NCI-H446 (cell line): ENCODE measurements at places on chromosomes 6 and 20.

- no peak for DNase-seq
Measured at GRCh38 chr6:30074331-30075093, 1.1 kb downstream of the RNF39 start.

- no peak for DNase-seq
Measured at GRCh38 chr6:159729598-159730331, 2.5 kb downstream of the WTAP start.

DNA sequence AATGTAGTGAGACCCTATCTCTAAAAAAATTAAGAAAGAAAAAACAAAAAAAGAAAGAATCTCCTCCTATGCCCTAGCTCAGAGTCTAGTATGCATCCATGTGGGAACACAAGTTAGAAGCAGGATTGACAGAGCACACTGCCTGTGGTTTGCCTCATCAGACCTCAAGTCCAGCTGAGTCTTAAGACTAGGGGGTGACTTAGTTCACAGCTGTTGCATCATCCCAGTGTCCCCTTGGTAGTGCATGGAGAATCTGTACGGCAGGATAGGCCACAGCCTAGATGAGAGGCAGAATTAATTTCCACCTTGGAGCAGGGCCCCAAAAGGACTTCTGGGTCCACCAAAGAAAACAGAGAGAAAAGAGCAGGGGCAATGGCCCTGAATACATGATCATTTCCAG lies 13.7 kb downstream of the PNPLA1 start:
- no peak for DNase-seq

DNA sequence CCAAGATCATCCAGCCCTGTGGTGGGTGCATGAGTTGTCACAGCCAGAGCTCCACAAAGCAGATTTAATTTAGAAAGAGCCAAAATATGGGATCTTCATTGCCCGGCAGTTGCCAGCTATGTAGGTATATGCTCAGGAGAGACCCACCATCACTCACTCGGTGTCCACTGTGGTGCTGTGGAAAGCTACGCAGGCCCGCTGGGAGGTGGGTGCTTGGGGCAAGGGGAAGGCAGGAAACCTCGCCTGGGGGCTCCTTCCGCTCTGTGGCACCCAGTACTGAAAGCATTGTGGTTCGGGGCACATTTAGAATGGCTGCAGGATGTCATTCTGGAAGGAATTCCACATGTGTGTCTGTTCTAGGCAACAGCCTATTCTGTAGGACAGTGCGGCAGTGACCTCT lies 259.9 kb downstream of the TAF4 start:
- no peak for DNase-seq

GRCh38 chr6:37871616-37872372 lies 52.3 kb downstream of the ZFAND3 start:
- DNase-seq = no peak

- DNase-seq = no peak
Measured at GRCh38 chr6:37794825-37795224, 24.7 kb upstream of the ZFAND3 start.

GRCh38 chr20:43849496-43850186 lies 65.0 kb upstream of the TOX2 start:
- DNase-seq = no peak

DNA sequence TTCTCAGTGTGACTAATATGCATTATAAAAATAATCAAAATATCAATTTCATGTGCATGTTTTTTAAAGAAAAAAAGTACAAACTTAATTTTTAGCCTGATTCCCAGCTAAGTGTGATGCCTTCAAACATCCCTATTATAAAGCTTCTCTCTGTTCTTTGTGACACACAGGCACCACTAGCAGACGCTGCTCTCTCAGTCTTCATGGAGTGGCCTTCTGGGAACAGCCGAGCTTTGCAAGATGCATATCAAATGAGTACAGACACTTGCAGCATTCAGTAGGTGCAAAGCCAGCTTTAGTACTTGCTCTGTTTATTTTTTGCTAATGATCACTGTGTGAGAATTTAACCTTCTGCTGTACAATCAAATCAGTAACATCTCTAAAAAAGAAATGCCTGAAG lies 340.0 kb downstream of the ADGRB3 start:
- DNase-seq = peak; percentile 22

GRCh38 chr20:32541323-32542258 lies 43.5 kb downstream of the NOL4L start:
- no peak for DNase-seq

GRCh38 chr6:12903246-12903645 lies 186.7 kb downstream of the PHACTR1 start:
- no peak for DNase-seq

DNA sequence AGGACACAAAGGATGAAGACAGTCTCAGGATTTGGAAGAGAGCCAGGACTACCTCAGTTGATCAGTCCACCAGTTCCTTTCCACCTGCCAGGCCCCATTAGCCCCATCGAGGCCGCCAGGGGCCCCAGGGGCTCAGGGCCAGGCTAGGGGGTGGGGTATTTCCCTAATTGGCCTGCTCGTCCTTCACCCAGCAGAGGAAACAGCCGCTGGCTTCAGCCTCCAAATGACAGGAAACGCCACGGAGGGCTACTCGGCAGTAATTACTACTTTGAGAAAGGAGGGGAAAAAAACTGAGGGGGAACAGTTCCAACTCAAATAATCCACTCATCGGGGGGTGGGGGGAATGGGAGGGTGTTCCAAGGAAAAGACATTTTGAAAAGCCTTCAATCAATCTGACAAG lies 42.7 kb downstream of the MAFB start:
- DNase-seq = peak; percentile 63

DNA sequence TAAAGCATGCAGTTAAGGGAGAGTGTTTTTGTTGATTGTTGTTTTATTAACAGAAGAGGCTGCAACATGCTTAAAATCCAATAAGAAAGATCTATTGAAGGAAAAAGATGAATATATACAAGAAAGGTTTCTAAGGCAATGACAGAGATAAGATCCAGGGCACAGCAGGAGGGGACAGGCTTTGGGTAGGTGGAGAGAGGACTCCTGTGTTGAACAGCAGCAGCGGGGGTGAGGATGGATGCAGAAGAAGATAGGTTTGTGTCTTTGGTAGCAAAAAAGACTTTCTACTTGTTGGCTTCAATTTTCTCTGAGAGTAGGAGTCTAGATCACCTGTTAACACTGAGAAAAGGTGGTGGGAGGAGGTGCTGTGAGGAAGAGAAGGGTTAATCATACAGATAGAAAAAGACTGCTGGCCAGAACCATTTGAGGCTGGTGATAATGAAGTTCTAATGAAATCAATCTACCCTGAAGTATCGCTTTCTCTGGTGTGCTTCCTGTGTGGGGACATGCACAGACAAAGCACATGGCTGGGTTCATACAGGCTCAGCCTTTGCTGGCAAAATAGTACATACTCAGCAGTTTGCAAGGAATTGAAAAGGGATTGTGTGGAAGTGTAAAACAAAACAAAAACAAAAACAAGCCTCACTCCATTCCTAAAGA lies 17.2 kb upstream of the DST start:
- no peak for DNase-seq

- no peak for DNase-seq
Measured at GRCh38 chr6:56746767-56747504, 104.2 kb upstream of the DST start.

DNA sequence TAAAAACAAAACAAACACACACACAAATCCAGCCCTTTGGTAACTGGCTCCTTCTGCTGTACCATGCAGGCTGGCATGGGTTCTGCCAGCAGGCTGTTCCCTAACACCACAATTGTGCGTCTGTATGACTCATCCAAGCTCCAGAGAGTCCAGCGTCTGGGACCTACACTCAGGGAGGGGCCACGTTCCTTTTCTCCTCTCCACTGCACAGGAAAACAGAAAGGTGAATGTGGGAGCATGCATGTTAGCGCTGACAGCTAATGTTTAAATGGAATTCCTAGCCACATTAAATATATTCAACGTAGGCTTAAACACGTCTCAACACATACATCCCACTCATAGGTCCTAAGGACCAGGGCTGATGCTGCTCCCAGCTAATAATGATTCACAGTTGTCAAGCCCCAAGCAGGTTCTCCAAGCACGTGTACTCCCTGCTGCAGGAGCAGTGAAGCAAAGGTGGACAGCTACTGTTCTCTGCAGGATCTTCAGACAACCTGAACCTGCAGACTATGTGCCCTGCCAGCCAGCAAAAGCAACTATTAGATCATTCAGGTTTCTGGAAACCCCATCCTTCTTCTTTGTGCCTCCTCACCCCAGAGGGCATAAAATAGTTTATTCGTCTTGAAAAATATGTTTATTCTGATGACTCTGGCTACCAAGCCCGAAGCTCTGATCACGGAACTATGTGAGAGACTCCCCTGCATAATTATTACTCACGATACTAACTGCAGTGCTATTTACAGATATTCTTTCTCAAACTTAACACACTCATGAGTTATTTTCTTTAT lies 20.9 kb downstream of the MAP1LC3A start:
- no peak for DNase-seq

GRCh38 chr6:148771896-148772554 lies 25.2 kb downstream of the UST start:
- no peak for DNase-seq

DNA sequence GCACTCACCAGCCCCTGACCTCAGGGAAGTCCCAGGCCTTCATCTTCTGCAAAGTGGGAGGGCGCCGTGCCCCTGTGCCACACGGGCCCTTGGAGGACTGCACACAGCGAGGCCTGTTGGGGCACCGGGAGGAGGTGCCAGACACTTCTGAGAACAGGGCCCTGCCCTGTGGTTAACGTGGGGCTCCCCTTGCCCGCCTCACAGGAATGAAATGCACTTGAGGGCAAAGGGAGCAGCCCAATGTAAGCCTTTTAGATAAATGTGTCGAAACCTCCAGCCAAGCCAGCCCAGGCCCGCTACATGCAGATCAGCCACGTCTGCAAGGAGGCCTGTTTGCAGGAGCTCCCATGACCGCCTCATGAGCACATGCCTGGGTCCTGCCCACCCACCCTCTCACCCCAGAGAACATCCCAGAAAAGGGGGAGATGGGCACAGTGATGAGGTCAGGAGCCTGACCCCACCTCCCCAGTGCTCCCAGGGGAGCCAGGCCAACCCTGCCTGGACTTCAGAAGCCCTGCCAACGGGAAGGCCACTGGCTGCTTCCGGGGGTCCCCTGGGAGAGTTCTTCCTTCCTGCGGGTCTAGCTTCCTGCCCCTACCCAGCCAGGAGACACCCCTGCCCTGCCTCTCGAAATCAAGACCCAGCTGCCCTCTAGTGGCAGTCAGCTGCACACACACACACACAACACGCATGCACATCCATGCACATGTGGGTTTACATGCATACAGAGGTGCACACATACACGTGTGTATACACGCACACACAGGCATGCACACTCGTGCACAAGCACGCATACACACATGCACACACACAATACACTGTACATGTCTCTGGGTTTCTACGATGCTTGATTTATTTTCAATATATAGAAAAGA lies 178.7 kb downstream of the TAF4 start:
- DNase-seq = peak; percentile 14

- DNase-seq = peak; percentile 35
Measured at GRCh38 chr20:38894091-38894847, 31.9 kb upstream of the FAM83D start.

- no peak for DNase-seq
Measured at GRCh38 chr6:150517175-150517574, 82.5 kb upstream of the PLEKHG1 start.

GRCh38 chr6:22194188-22194921 lies 102.5 kb downstream of the PRL start:
- no peak for DNase-seq

DNA sequence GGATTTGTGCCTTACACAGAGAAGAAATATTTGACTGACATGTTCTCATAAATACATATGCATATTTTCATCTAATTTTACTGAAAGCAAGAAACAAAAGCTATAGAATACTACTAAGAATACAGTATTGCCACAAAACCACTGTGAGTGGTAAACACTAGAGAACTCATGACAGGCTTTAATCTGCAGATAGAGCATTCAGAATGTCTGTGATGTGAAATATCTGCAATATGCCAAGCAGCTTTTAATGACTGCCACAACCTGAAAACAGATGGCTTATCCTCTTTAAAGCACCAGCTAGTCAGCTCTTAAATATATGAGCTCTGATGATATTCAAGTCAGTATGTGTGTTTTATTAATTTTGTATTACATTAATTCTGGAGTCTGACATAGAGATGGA lies 3.4 kb downstream of the NAPB start:
- DNase-seq = no peak

- peak; percentile 24 for DNase-seq
Measured at GRCh38 chr6:125995972-125996580, 9.7 kb downstream of the TRMT11 start.

- no peak for DNase-seq
Measured at GRCh38 chr6:156269751-156270369, 507.3 kb upstream of the ARID1B start.

- no peak for DNase-seq
Measured at GRCh38 chr20:19935842-19936241, 81.3 kb upstream of the NAA20 start.

DNA sequence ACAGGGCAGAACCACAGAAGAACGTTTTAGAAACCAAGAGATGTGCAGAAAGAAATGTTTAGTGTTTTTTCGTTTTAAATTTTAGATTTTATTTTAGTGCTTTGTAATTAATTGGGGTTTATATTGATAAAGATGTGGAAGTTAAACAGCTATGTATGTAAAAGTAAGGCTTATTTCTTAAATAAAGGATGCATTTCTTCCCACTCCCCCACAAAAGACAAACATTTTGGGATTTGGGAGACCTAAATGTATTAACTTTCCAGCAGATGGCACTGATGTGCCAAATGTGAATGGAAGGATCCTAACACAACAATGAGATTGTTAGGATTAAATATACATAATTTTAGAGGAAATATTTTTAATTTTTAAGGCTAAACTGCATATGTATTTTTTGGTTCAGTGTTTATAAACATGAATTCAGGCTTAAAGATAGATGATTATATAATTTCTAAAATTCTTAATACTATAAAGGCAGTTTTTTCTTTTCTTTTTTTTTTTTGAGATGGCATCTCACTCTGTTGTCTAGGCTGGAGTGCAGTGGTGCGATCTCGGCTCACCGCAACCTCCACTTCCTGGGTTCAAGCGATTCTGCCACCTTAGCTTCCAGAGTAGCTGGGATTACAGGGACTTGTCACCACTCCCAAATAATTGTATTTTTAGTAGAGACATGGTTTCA lies 12.0 kb downstream of the PFDN4 start:
- peak; percentile 34 for DNase-seq

GRCh38 chr6:2795956-2796355 lies 30.8 kb downstream of the WRNIP1 start:
- no peak for DNase-seq

- peak; percentile 53 for DNase-seq
Measured at GRCh38 chr6:35727231-35727934, 9.4 kb upstream of the ARMC12 start.

GRCh38 chr6:143063631-143064030 lies 2.9 kb downstream of the AIG1 start:
- DNase-seq = no peak

- DNase-seq = no peak
Measured at GRCh38 chr6:143556529-143556928, 45.0 kb upstream of the FUCA2 start.

DNA sequence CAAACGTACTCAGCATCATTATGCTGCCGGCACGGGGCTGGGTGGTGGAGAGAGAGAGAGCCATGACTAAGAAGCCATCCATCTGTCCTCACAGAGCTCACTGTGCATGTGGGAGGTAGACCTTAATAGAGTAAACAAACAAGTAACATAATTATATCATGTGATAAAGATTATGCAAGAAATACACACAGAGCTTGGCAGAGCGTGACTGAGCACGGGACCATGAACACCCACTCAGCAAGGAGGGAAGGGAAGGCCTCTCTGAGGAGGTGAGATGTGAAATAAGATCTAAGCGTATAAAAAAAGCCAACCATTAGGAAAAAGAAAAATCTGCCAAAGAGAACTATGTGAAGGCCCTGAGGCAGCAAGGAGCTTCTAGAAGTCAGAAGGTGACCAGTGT lies 207.5 kb downstream of the PTPRT start:
- DNase-seq = no peak

GRCh38 chr6:146913842-146914488 lies 290.3 kb upstream of the STXBP5 start:
- peak; percentile 24 for DNase-seq
